ENCODE measurements at places on chromosomes 6 and 20.
A peak's percentile ranks its signal among the peaks of the same experiment; 100 is the strongest.

DNA sequence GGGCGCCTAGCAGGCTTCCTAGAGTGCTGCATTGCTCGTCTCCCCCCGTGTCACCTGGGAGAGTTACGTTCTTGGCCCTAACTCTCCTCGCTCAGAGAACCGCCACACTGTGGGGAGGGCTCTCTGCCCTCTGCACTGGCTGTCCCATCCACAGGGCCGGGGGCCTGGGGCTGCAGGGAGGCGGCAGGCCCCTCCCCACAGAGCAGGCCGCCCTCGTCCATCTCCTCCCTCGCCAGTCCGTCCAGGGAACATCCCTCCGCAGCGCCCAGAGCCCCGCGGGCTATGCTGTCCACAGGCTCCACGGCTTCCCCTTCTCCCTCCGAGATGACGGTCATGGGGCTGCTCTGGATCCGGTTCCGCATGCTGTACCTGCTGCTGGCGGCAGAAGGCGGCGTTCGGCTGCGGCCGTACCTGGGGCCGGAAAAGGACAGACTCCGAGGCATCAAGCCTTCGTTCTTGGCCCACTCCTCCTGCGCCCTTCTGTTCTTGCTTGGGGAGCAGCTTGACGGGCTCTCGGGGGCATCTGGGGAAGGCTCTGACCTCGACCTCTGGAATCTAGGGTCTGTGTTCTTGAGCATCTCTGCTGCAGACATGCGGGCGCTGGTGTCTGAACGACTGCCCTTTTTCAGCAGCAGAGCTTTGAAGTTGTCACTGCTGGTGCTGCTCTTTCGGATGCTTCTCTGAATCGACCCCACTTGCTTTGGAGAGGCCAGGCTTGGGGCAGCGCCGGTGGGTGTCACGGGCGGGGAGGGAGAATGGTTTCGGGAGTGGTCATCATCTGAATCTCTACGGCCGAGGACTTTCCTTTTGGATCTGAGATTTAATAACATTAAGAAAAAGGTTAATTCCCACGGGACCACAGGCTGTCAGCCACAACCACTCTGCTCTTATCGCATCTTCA lies 20.2 kb downstream of the HEBP2 start:
- no peak for DNase-seq

GRCh38 chr6:138909511-138909910 lies 78.5 kb downstream of the REPS1 start:
- no peak for DNase-seq

DNA sequence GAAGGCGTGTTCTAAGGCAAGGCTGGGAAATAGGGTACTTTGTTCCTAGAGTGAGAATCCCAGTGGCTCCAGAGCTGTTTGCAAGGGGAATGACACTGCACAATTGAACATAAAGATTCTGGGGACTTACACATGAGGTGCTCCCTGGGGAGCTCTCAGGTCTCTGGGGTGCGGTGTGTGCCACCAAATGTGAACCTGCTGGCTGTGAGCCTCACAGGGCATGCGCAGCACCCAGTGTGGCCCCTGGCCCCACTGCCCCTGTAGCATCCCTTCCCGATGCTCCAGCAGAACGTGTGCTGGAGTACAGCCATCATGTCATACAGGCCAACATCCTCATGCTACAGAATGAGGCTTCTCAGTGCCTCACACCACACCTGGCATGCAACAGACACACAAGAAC lies 68.2 kb downstream of the TOX2 start:
- no peak for DNase-seq

- DNase-seq, result peak; percentile 45
Measured at GRCh38 chr20:5212907-5213487, 86.2 kb downstream of the CDS2 start.

GRCh38 chr6:1468126-1468525 lies 78.8 kb downstream of the FOXF2 start:
- DNase-seq, result no peak

DNA sequence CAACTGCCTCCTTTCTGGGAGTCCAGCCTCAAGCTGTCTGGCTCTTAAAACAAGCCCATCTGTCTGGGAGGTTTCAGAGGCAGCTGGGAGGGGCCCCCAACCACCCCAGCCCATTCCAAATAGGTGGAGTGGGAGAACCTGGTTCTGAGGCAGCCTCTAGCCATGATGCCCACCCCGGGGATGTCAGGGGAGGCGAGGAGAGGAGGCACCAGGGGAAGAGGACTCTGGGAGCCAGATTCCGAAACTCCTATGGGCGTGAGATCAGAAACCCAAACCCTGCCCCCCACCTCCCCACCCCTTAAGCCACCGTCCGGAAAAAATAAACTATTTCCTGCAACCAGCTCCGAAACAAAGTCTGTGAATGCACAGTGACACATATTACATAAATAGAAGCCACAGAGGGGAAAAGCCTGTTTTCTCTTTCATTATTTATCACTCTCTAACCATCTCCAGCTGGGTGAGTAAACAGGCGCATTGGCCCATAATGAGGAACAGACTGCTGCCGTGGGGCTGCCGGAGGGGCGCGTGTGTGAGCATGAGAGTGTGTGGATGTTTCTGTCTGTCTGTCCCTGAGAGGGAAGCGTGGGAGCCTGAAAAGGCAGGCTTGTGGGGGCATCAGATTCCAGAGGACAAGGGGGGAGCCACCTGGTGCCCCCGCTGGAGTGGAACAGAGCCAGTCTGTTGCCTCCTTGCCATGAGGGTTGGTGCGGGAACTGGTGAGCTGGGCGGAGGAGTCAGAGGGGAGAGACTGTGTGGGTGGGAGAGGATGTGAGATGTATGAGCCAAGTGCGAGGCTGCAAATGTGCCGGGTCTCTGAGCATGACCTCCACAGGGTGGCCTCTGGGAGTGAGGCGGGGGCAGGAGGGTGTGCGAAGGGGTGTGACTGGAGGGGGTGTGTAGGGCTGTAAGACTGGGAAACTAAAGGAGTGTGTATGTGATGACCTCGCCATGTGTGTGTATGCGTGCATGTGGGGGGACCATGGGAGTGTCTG lies 14.3 kb upstream of the FOXP4 start:
- DNase-seq, result no peak

DNA sequence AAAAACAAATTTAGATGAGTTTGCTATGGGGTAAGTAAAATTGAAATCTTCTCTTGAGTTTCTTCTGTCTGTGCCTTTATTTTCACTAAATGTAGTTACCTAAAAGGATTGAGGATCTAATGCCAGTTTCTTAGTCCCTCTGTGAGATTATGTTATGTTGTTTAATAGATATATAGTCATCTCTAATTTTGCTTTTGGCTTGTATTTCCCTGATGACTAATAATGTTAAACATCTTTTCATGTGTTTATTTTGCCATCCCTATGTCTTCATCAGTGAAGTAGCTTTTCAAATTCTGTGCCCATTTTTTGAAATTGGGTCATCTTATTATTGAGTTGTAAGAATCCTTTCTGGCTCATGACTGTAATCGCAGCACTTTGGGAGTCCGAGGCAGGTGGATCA lies 13.7 kb downstream of the QRSL1 start:
- no peak for DNase-seq

DNA sequence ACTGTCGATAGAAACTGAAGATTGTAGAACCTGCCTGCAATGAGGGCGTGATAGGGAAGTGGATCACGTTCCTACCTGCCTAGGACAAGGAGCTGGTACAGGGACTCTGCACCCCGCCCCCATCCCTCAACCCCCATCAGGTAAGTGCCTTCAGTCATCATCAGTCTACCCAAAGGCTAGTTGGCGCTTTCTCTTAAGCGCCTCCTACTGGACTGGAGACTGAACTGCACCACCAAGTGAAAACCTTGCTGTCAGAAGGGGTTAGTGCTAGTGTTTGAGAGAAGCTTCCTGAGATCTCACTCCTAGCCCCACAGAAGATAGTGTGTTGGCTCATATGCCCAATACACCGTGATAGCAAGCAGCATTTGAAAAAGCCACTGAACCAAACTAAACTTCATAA lies 706.5 kb upstream of the MAN1A1 start:
- no peak for DNase-seq

DNA sequence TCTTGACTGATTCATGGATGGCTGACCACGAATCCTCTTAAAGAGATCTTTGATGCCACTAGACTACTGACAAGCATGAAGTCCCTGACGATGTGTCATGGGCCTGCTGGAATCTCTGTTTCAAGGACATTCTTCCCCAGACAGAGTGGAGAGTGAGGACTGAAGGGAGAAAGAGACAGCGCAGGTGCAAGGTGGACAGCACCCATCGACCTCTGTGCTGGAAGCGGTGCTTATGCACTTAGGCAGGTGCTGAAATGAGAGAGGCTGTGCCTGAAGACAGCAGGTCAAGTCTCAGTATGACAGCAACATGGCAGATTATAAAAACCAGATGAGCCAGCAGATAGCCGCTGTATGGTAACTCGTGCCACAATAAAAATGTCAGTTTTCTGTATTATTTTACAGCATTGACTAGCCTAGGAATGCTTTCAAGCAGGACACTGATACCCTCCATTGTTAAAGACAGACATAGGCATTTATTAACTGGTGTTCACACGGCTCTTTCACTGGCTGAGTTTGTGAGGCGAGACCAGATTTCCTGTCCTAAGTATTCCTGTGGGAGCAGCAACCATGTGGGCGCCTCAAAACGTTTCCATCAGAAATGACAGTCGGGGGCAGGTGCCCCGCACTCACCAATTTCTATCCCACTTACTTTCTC lies 47.5 kb downstream of the FOXC1 start:
- no peak for DNase-seq

- no peak for DNase-seq
Measured at GRCh38 chr20:57632286-57632685, 12.1 kb upstream of the ZBP1 start.

GRCh38 chr6:56579155-56579851 lies 63.4 kb downstream of the DST start:
- DNase-seq, result no peak

DNA sequence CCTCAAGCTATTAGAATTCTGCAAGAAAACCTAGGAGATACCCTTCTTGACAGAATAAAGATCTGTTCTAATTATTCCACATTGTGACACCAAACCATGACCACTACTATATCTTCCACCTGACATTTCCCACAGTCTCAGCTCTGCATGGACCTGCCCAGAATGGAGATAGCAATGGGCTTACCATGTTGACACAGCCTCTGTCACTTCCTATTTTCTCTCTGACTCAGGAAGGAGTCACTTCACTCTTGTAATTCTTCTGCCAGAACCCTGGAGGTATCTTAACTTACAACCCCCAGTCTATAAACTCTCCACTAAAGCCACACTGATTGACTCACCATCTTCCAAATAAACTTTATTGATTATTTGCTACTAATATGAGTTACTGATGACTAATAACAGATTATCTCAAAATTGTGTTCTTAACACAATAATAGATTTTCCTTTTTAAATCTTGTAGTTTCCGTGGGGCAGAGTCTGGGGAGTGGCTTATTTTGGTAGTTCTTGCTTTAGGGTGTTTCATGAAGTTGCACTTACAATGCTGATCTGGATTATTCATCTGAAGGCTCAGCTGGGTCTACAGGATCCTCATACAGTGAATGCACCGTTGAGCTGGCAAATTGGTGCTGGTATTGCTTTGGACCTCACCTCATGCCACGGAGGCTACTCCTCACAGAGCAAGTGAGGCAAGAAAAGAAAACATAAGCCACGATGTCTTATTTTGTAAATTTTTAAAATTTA lies 869.9 kb downstream of the KIF16B start:
- no peak for DNase-seq

DNA sequence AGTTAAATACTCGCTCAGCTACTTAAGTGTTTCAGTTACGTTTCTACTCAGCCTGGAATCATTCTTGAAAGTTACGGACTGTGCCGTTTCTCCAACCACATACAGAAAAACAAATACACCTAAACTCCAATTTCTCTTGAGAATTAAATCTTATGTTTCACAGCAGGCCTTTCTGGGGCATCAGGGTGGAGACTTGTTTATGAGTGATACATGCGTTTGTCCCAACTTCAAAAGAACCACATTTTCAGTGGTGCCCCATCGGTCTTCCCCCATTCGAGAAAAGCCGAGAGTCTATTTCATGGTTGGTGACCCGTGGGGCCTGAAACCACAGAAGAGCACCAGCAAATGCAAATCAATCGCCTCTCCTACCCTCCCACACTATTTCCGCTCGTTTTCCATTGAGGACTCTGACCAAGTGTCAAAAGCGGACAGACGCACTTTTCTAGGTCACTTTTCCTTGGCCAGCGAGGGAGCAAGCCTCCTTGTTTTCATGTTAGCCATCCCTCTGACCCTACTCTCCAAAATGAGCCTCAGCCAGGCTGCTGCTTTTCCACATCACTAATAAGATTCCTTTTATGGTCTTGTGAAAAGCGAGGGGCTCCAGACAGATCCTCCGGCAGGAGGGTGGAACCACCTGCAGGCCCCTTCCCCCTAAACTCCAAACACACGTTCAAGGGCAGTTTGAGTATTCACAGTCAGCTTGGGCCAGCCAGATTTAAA lies 3.1 kb downstream of the JAG1 start:
- DNase-seq, result no peak

- no peak for DNase-seq
Measured at GRCh38 chr6:147530132-147531060, 21.9 kb downstream of the SAMD5 start.

GRCh38 chr6:40391851-40392517 lies 195.2 kb downstream of the LRFN2 start:
- no peak for DNase-seq

GRCh38 chr6:345747-346385 lies 45.7 kb upstream of the IRF4 start:
- DNase-seq, result no peak

- DNase-seq, result no peak
Measured at GRCh38 chr20:31517373-31517772, 3.1 kb downstream of the HM13 start.

DNA sequence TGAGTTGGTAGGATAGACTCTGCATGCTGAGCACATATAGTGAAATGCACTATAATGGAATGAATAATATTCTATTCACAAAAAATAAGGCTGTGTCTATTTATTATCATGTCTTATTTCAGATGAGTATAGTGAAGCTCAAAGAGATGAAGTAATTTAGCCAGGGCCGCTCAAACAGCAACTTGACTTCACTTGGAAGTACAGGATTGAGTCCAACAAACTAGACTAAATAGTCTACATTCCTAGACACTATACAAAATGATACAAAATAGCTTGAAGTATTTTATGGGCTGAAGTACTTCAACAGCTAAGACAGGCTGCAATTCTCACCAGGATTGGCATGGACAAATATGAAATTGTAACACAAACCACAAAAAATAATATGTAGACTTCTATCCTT lies 144.5 kb upstream of the DST start:
- no peak for DNase-seq

- DNase-seq, result no peak
Measured at GRCh38 chr6:35041086-35041861, 99.9 kb downstream of the TCP11 start.

GRCh38 chr6:7051780-7052442 lies 55.9 kb upstream of the RREB1 start:
- no peak for DNase-seq
